ENCODE measurements at places on chromosomes 7 and 10.

DNA sequence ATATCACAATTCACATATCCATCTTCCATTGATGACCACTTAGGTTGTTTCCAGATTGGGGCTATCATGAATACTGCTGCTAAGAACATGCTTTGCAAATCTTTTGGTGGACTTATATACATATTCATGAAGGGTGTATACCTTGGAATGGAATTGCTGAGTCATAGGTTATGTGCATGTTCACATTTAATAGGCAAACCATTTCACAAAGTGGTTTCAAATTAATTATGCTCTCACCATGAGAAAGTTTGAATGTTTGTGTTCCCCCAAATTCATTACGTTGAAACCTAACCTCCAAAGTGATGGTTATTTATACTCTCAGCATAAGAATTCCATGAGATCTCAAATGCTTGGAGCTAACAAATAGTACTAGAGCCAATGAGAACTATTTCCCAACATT lies 86.4 kb downstream of the VPS41 start:
- DNase-seq: no peak

GRCh38 chr10:76540786-76541185 lies 1096.8 kb downstream of the KCNMA1 start:
- DNase-seq: no peak

GRCh38 chr7:116783666-116784318 lies 78.6 kb upstream of the CAPZA2 start:
- DNase-seq: no peak

- DNase-seq: no peak
Measured at GRCh38 chr7:33012364-33012763, 50.2 kb downstream of the NT5C3A start.

- no peak for DNase-seq
Measured at GRCh38 chr7:129969881-129970446, 17.2 kb upstream of the UBE2H start.

DNA sequence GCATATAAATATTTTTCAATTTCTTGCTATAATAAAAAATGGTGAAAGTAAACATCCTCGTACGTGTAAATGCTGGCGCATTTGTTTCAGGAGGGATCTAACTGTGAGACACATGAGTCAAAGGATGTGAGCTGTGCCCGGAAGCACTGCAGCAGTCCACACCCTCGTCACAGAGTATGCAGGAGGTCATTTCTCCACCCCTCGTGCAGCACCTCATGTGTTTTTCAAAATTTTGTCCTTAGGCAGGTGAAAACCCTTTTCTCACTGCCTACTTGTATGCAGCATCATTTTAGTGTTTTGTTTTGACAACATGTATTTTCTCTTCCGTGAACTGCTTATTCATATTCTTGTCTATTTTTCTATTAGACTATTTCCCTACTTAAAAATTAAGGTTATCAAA lies 162.7 kb downstream of the AVL9 start:
- DNase-seq: no peak

DNA sequence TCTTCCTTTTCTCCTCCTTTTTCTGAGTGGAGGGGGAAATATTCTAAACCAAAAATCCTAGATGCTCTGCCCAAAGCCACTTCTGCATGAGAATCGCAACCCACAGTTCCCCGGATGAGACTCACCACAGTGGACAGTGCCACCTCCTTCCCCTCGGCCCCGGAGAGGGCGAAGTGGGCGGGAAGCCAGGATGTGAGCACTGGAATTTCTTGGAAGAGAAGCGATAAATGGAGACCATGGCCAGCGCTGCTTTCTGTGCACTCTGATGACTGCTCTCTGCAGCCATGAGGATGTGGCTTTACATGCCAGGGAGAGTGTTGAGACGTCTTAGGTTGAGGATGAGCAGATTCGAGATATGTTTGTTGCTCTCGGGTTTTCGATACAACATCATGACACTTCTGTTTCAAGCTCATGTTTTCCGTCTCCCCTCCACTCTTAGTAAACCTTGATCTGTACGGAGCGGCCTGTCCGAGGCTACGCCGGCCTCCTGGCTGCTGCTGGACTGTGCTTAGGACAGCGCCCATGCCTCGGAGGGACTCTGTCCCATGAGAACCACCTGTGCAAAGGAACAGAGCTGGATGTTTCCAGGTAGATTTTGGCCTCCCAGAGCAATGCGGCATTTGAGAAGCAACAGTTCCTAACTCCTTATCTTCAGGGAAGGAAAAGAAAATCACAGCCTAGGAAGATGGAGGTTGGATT lies 414.6 kb upstream of the FOXK1 start:
- no peak for DNase-seq
